Left lung (tissue), 14 donors: ENCODE measurements at places on chromosomes 12 and 14.

DNA sequence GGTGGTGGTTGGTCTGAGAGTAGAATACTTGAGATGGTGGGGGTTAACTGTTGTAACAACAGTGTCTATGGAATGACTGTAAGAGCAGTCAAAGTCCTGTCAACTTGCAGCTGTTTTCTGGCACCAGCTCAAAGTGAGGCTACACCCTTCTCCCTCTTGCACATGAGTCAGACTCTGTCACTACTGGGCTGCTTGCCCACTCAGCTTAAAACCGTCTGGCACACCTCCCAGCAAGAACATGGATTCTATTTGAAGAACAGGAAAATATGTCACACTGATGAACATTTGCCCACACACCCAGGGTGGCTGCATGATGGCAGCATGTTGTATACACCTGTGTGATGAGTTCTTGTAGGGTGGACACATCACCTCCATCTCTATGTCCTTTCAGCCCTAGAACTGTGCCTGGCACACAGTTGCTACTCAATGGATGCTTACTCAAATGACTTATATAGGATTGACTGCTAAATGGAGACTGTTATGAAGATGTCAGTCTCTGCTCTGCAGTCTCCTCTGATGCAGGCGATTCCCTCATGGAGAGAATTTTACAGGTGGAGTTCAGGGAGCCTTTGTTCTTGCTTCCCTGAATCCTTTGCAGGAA lies 19.3 kb upstream of the SERPINA6 start:
- DNase-seq: no peak

DNA sequence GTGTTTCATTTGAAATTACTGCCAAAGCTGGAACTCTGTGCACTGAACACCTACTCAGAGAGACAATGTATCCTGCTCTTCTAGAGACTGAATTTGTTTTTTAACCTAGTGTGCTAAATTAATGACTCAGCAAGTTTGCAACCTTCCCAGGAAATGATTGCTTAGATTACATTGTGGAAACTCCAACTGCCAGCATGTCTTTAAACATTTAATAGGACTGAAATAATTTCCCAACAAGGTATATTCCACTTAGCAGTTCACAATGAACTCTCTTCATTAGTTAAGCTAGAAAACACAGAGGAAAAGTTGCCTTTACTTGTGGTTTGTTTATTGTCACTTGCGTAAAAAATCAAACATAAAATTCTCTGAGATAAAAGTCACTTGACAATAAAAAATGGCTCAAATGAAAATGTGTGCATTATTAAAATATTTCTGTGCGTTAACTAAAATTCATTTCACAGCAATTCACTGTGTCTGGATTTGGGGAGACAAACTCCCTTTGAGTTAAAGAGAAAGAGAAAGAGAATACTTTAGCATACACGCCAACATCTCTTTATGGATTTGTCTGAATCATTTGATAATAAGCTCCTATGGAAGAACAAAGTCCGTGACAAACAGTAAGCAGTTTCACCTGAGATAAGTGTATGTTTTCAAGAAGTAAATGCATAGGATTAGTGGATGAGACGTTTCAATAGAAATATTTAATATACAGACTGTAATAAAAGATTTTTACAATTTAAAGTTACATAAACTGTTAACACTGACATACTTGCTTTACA lies 284.0 kb downstream of the PRKD1 start:
- DNase-seq: no peak

DNA sequence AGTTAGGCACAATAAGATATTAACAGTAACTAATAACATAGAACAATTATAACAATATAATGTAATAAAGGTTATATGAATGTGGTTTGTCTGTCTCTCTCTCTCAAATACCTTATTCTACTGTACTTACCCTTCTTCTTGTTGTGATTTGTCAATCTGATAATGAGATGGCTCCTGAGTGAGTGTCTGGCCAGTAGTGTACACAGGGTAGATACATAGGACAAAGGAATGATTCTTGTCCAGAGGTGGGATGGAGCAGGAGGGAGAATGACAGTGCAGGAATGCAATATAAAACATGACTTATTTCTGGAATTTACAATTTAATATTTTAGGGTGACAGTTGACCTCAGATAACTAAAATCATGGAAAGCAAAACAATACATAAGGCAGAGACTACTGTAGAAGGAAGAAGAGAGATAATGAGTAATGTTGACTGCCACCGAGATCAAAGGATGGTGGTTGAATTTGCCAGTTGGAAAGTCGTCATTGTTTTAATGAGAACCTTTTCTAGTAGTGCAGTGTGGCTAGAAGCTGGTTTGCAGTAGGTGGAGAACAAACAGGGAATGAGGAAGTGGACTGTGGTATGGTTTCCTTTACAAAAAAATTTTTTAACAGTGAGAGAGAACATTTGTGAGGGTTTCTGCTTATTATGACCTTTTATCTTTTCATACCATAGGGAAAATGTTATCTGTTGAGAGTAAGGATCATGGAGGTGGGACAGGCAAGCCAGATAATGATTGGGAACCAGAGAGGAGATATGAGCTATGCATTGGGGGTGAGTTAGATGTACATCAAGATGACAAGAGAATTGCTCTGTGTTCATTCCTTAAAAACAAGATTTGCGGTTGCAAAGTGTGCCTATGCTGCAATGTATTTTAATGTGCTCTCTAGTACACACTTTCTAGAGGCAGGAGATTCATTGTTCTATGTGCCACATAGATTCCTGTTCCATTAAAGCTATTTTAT lies 458.3 kb downstream of the BTG1 start:
- DNase-seq: no peak

DNA sequence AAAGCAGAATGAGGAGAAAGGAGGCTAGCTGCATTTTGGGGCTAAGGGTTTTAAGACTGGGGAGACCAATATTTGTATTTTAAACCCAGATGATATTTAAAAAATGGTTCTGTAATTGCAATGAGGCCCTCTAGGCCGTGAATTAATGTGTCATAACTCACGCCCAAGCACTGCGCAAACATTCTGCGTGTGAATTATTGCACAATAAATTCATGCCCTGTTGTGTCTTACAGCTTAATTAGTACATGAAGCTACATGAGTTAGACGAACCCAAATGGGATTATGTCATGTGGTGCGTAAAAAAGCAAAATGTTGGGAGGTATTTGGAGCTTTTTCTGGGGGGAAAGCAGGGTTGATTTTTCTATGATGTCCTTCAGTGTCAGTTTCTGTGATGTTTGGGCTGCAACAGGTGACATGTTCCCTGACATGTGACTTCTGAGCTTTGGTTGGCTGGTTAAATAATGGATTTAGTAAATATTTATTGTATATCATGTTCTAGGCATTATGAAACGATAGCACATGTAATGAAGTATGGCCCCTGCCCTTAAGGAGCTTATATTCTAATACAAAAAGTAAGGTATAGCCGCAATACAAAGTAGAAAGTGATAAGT lies 30.4 kb upstream of the CISTR start:
- DNase-seq: no peak

DNA sequence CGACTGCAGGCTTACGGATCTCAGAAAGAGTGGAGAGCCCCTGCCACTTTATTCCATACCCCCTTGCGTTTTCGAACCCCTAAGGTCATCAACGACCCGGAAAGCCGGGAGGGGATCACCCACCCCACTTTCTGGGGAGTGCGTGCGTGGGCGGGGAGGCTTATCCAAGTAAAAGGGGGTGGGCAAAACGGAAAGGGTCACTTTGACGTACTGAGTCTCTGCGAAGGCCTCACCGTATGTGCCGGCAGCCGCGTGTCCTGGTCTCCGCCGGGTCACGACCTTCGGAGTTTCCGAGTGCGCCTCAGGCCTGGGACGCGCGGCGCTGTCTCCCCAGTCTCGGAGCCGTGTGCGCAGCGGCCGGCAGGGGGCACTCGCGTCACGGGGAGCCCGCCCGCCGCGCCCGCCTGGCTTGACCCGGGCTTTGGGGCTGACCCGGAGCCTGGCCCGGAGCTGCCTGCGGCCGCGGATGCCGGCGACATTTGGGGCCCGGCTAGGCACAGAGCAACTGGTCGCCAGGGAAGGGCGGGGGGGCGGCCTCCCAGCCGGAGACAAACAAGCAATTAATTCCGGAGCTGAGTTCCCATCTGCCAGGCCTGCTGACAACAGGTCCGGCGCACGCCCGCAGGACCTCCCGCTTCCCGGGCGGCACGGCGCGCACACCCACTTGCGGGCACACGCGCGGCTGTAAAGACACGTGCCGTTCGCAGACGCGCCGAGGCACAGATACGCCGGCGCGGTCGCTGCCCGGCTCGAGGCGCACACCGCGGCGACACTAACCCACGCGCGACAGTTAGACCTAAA lies 890 bp upstream of the KIF26A start:
- peak; percentile 91 for DNase-seq

- no peak for DNase-seq
Measured at GRCh38 chr12:33546004-33546403, 106.4 kb upstream of the SYT10 start.

- no peak for DNase-seq
Measured at GRCh38 chr14:33934043-33934750, 16.7 kb downstream of the EGLN3 start.

DNA sequence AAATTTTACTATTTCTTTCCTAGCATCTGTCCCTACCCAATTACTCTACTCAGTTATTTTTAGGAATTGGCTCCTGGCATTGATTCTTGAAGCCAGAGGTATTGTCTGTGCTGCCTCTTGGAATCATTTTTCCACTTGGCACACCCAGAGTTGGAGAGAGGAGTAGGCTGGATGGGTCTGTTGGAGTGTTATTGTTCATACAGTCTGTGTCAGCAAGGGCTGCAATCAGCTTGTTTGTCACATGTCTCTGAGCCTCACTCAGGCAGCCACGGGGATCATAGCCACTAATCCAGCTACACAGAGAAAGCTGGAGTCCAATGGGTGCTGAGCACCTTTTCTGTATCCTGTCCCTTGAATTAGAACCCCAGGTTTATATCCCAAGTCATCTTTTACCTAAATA lies 176.0 kb upstream of the DYRK2 start:
- no peak for DNase-seq

DNA sequence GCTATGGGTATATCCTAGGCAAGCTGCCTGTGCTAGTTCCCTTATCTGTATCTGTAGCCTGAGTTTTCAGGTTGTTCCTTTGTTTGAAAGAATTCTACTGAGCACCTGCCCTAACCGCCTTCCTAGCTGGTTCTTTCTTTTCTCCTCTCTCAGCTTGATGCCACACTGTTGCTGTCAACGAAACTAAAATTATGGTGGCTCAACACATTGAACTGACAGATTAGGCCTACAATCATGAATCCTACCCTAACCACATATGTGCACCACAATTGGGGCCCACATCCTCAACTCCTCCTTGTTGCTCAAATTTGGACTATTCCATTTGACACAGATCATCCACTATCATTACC lies 36.2 kb upstream of the RESF1 start:
- DNase-seq: no peak

- peak; percentile 75 for DNase-seq
Measured at GRCh38 chr12:24561882-24562770, 386.8 kb downstream of the BCAT1 start.

GRCh38 chr12:40001406-40001805 lies 104.5 kb downstream of the SLC2A13 start:
- no peak for DNase-seq

GRCh38 chr14:102320033-102320660 lies 601 bp downstream of the ZNF839 start:
- no peak for DNase-seq

DNA sequence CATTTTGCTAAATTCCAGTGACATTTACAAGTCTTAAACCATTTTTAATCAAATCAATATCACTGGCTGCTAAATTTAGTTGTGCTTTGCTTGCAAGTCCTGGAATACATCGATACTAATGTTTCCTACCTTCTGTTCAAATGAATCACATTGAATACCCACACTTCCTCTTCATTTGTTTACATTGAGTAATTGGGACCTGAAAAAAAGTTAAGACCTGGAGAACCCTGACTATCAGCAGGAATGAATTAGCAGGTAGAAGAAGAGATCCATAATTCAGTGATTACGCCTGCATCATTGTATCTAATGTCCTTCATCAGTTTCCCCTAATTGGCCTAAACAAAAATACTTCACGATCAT lies 369.3 kb downstream of the ETNK1 start:
- DNase-seq: no peak

DNA sequence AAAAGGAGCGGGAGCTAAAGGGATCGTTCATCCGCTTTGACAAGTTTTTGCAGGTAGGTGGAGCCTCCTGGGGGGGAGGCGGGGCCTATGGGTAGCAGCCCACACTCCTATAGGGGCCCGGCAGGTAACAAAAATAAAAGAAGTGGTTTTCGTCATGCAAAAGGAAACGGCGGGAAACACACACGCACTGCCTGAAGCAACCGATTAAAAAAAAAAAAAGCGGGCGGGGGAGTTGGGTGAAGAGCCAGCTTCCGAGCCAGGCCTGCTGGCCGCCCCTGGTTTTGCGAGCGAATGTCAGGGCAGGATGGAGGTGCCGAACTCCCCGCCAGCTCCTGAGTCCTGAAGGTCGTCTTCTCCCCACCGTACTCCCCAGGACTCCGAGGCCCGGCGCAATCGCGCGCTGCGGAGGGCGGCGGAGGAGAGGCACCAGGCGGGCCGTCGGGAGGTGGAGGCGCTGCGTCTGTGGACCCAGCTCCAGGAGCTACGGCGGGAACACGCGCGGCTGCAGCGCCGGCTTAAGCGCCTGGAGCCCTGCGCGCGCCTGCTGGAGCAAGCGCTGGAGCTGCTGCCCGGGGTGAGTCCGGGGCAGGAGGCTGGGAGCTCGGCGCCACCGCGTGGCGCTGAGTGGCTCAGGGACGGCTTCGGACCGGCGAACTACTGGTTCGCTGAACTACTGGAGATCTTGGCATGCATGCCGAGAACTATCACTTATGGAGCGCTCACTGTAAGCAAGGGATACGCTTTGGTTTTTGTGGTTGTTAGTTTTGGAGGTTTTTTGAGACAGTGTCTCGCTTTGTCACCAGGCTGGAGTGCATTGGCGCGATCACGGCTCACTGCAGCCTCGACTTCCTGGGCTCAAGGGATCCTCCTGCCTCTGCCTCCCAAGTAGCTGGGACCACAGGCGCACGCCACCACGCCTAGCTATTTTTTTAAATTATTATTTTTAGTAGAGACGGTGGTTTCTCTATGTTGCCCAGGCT lies 3.6 kb downstream of the CFAP73 start:
- peak; percentile 90 for DNase-seq

GRCh38 chr12:93785249-93786010 lies 108.3 kb downstream of the CRADD start:
- DNase-seq: no peak

- DNase-seq: no peak
Measured at GRCh38 chr14:50308363-50308915, 3.6 kb downstream of the L2HGDH start.

DNA sequence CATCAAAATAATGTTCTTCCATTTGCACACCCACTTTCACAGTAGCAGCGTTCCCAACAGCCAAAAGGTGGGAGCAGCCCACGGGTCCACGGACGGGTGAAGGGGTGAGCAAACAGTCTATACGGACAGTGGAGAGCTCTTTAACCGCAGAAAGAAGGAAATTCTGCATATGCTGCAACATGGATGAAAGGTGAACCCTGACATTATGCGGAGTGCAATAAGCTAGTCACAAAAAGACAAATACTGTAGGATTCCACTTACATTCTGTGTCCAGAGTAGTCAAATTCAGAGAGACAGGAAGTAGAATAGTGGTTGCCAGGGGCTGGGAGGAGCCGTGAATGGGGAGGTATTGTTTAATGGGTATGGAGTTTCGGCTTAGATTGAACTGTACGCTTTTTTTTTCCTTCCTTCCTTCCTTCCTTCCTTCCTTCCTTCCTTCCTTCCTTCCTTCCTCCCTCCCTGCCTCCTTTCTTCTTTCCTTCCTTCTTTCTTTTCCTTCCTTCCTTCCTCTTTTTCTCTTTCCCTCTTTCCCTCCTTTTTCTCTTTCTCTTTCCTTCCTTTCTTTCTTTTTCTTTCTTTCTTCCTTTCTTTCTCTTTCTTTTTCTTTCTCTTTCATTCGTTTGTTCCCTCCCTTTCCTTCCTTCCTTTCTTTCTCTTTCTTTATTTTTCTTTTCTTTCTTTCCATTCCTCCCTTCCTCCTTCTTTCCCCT lies 15.8 kb upstream of the ANKRD9 start:
- no peak for DNase-seq
